ENCODE measurements at places on chromosomes 12 and 14.

DNA sequence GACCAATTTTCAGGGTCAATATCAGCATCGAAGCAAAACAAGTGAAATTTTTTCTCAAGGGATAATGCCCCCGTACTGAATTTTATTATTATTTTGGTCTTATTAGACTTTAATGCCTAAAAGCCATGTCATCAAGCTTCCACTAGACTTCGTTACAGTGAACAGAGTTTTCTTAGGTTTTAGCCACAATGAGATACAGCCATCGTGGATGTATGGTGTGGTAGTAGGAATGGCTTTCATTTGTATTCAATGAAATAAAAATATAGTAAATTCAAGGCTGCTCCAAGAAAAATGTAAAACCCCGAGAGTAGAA lies 11.7 kb downstream of the TAOK3 start:
- no peak for DNase-seq

- no peak for DNase-seq
Measured at GRCh38 chr12:105523164-105524057, 192.9 kb downstream of the C12orf75 start.

GRCh38 chr12:79886917-79887519 lies 47.9 kb downstream of the PPP1R12A start:
- peak; percentile 56 for DNase-seq

DNA sequence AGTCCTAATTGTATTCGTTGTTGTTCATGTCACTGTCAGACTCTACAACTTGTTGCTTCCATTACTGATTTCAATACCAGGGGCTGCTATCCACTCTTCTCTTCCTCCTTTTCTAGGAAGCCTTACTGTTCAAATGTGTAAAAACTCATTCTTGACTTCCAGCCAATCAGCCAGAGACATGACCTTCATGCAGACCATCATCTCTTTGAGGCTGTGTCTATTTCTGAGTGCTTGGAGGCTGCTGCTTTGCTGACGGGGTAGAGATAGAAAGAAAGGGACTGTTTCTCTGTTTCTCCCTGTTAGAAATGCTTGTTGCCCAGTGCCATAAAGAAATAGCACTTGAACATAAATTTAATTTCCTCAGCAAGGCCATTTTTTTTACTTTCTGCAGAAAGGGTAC lies 282.9 kb downstream of the RGS6 start:
- DNase-seq = no peak

DNA sequence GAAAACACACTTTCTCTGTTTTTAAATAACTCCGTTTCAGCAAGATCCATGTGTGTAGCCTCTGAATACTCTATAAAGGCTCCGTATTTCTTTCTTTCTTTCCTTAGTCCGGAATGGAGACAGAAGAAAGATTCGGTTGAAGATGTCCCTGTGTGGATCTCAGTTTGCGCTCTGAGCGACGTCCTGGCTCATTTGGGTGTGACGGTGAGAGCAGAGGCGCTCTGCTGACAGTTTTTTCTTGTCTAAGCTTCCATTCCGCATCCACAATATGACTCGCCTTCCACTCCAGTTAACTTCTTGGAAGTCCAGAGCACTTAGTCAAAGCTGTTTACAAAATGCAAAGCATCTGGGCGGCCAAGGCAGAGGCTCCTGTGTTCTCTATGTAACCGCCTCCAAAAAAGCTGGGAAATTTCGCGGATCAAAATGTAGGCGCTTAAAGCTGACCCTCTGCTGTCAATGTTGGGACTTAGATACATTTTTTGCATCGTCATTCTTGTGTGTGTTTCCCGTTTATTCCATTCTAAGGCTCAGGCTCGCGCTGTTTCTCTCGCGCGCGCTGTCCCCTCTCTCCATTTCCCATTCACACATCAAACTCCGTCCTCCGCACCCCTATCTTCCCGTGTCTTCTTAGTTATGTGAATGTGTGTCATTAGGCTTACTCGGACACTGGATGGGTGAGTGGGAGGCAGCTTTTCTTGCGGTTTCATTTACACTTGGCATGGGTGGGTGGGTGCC lies 880 bp upstream of the FLRT2 start:
- peak; percentile 49 for DNase-seq

- no peak for DNase-seq
Measured at GRCh38 chr12:124681779-124682391, 114.5 kb upstream of the NCOR2 start.

DNA sequence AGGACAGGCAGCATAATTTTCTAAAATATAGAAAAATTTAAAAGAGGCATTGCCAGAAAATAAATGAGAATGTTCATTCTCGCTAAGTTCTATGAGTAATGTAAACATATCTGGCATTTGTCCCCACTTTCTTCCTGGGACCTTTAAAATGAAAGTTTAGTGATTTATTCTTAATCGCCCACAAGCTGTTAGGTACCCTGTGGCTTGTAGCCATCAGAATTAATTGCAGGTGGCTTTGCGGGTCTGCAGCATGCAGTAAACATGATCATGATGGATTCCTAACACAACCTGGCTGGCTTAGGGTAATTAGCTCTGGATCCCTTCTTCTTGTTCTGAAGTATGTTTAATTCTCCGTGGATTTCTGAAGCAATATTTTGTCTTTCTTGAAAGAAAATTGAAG lies 103.5 kb upstream of the FRMD6 start:
- DNase-seq = no peak

DNA sequence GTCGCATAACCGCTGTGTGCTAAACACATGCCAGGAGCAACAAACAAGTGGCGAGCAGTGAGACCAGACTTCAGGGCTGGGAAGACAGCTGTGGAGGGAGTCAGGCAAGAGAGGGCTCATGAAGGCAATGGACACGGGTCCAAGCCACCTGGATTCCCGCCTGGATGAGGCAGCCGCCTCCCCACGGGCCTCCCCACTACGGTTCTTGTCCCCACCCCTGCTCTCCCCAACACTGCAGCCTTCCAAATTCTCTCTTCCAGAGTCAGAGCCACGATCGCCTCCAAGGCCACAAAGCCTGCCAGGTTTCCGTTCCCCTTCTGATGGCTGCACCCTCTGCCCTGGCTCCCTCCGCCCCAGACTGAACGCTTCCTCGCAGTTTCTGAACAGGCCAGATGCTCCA lies 36.1 kb upstream of the PIWIL1 start:
- no peak for DNase-seq

DNA sequence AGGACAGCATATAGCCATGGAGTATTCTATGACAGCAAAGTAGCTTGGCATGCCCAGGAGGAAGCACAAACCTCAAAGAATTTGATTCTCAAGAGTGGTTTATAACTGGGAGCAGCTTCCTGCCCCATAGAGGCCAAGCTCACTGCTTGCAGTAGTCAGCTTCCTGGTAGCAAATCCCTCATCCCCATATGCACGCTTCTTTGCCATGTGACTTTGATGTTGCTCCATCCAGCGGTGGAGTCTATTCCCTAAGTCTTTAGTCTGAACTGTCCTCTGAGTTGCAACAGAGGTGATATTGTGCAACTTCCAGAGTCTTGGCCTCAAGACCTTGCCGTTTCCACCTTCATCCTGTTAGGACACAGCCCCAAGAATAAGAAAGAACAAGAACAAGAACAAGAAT lies 996.8 kb upstream of the TMEM132C start:
- DNase-seq = no peak

DNA sequence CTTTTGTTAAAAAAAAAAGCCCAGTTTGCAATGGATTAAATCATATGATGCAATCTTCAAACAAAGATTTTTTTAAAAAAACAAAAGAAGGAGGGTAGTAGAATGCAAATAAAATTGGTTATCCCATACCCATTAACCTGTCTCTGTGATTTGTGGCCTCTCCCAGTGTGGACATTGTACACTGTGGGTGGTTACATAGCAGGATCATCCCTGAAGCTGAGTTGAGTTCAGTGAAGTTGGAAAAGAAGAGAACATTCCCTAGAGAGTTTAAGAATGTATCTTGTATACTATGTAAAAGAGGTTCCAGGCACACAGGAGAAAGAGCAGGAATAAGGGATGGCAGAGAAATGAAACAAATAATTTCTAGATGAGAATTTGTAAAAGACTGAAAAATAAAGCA lies 142.4 kb upstream of the SLC16A7 start:
- no peak for DNase-seq

DNA sequence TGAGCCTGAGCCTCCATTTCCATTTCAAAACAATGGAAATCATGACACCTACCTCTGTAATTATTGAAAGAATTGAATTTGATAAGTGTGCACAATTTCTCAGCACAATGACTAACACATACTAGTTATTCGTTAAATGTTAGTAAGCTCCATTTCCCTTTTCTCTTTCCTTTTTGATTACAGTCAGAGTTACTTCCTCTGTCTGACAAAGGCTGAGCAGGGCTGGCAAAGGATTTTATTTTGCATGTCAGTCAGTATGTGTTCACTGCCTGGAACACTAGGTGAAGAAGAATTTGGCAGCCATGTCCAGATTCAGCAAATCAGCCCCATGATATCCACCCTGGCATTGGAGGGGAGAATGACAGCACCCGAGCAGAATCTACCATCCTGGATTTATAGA lies 12.2 kb upstream of the RHOJ start:
- no peak for DNase-seq

- no peak for DNase-seq
Measured at GRCh38 chr12:108043750-108044533, 85.1 kb upstream of the WSCD2 start.

- DNase-seq = no peak
Measured at GRCh38 chr12:66002812-66003211, 127.7 kb downstream of the LLPH start.

DNA sequence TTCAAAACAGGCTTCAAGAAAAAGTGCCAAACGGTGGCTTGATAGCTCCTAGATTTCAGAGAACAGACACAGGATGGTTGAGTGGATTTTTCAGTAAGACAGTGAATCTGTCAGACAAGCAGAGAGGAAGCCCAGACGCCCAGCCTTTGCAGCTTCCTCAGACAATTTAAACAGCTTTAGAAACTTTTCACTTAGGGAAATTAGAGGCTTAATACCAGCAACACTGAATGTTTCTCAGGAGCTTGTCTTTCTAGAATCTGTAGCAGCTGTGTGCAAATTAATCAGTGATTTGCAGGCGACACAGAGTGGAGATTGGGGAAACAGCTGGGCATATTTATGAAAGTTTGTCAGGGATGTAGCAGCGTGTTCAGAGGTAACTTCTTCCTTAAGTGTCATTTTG lies 362.1 kb downstream of the GALC start:
- DNase-seq = no peak

GRCh38 chr14:103243764-103244737 lies 90.0 kb upstream of the EIF5 start:
- peak; percentile 71 for DNase-seq

DNA sequence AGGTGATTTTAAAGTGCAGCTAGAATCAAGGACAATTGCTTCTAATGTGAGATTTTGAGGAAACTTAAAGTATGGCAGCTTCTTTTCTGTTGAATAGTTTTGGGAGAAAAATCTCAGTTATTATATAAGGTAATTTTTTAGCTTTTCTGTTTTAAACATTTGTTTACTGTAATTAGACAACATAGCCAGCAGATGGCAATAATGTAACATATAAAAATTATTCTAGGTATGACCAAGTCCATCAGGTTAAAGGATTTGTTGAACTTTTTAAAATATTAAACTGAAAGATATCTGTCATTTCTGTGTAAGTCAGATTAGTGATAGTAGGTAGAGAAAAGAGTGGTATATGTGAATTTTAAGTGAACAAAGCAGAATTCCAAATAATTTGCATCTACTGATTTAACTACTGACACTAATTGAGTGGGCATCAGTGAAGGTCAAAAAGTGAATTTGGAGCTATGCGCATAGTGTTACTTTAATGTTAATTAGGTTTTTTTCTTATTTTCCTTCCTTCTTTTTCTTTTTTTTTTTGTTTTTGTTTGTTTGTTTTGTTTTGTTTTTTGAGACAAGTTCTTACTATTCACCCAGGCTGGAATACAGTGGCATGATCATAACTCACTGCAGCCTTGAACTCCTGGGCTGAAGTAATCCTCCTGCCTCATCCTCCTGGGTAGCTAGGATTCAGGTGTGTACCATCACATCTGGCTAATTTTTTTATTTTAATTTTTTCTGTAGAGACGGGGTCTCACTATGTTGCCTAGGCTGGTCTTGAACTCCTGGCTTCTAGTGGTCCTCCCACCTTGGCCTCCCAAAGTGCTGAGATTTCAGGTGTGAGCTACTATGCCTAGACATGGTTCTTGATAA lies 18.6 kb downstream of the PRORP start:
- DNase-seq = no peak

- no peak for DNase-seq
Measured at GRCh38 chr12:18992336-18992735, 137.2 kb upstream of the PLEKHA5 start.

GRCh38 chr14:73594491-73594890 lies 2.8 kb downstream of the ACOT4 start:
- DNase-seq = no peak

DNA sequence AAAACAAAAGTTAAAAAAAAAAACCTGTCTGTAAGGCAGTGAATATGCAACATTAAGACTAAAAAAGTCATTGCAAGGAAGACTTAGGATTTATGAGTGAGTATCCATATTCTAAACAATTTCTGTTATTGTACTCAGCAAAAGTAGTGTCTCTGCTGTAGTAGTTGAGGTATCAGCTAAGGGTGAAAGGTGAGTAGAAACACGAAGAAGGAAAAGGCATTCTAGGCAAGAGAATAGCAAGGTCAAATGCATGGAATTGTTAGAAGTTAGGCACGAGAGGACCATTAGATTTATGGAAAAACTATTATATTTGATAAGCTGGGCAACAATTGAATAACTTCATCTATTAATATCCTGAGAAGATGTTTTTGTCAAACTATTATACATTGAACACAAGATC lies 1.8 kb downstream of the EID3 start:
- DNase-seq = peak; percentile 48

DNA sequence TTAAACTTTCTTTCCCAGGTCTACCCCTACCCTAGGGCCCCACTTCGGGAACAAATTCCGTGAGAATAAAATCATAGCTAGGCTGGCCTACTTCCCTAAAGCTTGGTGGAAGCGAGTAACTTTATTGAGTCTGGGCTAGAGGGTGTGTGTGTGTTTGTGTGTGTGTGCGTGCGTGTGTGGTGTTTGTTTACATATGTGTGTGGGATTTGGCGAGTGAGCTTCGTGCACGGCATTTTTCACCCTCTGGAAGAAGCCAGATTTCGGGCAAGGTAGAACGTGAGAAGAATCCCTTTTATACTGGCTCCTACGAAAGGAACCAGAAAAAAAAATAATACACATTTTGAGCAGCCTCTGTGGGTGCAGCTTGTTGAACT lies 7.5 kb upstream of the LHX5 start:
- DNase-seq = no peak

DNA sequence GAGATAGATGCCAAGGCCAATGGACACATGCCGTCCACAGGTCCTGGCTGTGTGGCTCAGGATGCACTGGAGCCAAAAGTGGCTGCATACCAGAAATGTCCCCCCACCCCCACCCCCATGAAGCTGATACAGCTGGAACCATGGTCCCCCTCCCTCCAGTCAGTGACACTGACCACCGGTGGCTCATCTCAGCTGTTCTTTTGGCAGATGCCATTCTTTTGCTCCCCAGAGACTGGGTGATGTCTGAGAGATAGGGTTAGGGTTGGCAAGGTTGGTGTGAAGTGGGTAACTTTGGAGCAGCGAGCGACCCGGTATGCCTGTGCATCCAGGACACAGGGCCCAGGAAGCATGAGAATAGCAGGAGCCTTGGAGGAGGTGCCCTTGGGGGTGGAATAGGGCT lies 285.6 kb downstream of the CACNA1C start:
- DNase-seq = no peak

GRCh38 chr12:120814903-120815429 lies 89.2 kb downstream of the SPPL3 start:
- DNase-seq = no peak

Measured in Caki2 (cell line).